ENCODE measurements at places on chromosomes 1 and 21. TPM values are rescaled to one million over a fixed set of nuclear protein-coding genes. Genes with fewer than 3 reads are reported as not detected.

Gene CLCA4
- not detected for polyA plus RNA-seq

Gene TMEM81
- polyA plus RNA-seq, result 3.5 TPM

Gene ACOT11
- polyA plus RNA-seq, result 8.8 TPM

Gene NUP210L
- 0.09 TPM for polyA plus RNA-seq

Gene CLEC20A
- polyA plus RNA-seq, result 0.31 TPM

Gene LAPTM5
- 25.3 TPM for polyA plus RNA-seq

Gene ADAMTSL4
- polyA plus RNA-seq, result 20.6 TPM

Gene INTS7
- 23.2 TPM for polyA plus RNA-seq

Gene SUSD4
- polyA plus RNA-seq, result 26.9 TPM

Gene ZBTB8A
- 9.2 TPM for polyA plus RNA-seq

Gene CD1C
- 1.6 TPM for polyA plus RNA-seq

Gene OLFML3
- polyA plus RNA-seq, result 263 TPM

Gene PGLYRP4
- not detected for polyA plus RNA-seq

Gene GIPC2
- 1.0 TPM for polyA plus RNA-seq

Gene SHISA4
- 17.1 TPM for polyA plus RNA-seq

DNA sequence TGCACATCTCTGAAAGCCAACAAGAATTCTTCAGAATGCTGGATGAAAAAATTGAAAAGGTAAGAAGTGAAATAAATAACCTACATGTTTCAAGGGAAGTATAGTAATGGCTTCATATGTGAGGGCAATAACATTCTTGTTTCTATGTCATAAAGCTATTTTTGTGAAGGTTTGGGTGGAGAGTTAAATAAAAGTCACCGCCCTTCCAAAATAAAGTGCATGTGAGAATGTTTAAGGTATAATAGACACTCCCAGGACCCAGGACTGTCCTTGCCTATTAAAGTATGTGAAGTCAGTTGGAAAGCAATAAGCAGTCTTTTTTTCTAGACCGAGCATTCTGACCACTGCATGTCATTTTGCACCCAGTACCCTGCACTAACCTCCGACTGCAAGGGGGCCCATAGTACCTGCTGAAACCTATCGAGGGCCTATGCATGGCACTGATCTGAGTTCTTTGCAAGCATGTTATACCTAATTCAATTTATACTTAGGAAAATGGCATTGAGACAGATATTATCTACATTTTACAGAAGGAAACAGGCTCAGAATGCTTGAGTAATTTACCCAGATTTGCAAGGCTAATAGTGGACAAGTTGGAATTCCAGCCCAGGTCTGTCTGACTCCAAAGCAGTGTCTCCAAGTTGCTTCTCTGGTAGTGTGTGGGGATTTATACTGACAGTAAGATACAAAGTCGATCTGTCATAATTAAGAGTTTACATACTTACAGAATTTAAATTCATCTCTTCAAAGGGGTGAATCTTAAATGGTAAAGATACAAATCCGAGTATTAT is 156.1 kb downstream of the EDEM3 start:
- no peak for DNase-seq

GRCh38 chr1:5379176-5379759 is 613.0 kb downstream of the NPHP4 start:
- DNase-seq, result no peak

DNA sequence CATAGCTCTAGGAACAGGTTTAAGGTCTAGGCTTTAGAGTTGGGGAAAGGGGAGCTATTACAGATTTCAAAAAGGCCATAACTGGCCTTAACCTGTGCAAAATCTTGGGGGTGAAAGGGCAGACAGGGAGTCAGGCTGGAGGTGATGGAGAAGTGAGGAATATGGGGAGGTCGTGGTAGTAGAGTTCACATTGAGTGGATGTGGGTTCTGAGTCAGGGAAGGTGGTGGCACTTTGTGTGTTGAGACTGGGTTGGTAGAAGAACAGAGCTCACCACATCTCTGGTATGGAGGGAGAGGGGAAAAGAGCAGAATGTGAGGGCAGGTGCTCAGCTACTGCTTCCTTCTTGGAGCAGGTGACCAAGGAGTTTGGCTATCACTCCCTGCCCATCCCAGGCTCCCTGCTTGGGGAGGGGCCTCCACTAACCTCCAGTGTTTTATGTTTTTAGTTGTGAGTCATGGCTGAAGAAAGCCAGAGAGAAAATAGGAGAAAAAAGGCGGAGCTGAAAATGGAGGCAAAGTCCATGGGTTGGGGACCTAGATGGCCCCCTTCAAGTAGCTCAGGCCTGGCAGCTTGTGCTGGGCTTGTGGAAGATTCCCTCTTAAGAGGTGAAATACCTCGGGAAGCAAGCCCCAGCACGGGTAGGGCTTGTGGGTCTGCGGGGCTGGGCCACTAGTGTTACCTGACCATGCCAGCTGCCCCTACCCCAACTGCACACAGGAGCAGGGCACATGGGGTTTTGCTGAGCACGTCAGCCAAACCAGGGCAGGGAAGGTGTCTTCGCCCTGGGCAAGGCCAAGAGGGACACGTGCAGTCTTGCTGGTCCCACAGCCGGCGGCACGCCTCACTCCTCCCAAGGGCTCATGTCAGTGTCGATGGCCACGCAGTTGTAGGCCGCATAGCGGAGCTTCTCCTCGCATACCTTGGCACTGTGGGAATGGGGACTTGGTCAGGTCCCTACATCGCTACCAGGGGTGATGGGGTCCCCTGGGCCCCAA is 8.2 kb downstream of the HECTD3 start:
- no peak for DNase-seq

GRCh38 chr1:54885237-54885679 is 1.7 kb downstream of the DHCR24 start:
- no peak for DNase-seq

DNA sequence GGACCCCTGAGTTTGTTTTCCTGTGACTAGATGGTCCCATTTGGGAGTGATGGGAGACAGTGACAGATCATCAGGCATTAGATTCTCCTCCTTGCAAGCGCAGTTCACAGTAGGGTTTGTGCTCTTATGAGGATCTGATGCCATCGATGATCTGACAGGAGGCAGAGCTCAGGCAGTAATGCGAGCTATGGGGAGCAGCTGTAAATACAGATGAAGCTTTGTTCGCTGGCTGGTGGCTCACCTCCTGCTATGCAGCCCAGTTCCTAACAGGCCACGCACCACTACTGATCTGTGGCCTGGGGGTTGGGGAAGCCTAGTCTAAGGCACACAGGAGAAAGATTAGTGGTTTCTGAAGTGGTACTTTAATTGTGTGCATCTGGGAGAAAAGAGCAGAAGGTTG is 7.1 kb upstream of the PLPP3 start:
- DNase-seq, result no peak

GRCh38 chr1:10943991-10944730 is 68.3 kb upstream of the TARDBP start:
- no peak for DNase-seq

DNA sequence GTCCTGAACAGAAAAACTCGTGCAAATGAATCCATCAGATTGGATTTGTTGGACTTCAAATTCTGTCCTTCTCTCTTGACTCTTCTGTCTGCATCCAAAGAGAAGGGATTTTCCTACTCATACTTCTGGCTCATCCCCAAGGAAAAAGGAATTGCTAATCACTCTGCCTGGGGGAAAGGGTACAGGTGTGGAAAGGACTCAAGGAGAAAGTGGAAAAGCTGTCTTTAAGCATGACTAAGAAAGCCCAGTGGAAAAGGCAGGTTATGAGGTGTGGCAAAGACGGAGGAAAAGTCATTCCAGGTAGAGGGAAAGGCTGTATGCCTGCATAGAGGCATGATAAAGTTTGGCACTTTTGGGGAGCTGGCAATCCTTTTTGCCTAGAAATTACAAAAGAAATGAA is 43.4 kb downstream of the PTGS2 start:
- no peak for DNase-seq

- no peak for DNase-seq
Measured at GRCh38 chr1:72281637-72282270, 585 bp downstream of the NEGR1 start.

- no peak for DNase-seq
Measured at GRCh38 chr1:61182049-61182448, 99.7 kb downstream of the NFIA start.

DNA sequence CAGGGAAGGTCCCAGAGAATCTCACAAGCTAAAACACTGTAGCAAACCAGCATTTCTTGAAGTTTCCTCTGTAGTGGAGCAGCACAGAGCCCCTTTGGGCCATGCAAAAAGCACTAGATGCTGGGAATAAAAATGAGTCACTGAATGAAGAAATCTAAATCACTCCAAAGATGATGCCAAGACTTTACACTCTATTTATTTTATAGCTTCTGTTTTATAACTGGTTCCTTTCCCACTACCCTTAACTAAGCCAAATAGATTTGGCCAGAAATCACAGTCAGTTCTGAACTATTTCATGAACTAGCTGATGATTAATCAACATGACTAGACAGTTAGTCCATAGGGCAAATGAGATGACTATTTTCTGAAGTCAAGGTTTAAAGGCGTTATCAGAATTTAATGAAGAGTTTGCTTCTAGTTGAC is 89.5 kb downstream of the SCMH1 start:
- peak; percentile 68 for DNase-seq

- DNase-seq, result no peak
Measured at GRCh38 chr1:161705537-161705936, 1.5 kb upstream of the FCRLA start.

- no peak for DNase-seq
Measured at GRCh38 chr1:73042403-73042802, 760.1 kb upstream of the NEGR1 start.

DNA sequence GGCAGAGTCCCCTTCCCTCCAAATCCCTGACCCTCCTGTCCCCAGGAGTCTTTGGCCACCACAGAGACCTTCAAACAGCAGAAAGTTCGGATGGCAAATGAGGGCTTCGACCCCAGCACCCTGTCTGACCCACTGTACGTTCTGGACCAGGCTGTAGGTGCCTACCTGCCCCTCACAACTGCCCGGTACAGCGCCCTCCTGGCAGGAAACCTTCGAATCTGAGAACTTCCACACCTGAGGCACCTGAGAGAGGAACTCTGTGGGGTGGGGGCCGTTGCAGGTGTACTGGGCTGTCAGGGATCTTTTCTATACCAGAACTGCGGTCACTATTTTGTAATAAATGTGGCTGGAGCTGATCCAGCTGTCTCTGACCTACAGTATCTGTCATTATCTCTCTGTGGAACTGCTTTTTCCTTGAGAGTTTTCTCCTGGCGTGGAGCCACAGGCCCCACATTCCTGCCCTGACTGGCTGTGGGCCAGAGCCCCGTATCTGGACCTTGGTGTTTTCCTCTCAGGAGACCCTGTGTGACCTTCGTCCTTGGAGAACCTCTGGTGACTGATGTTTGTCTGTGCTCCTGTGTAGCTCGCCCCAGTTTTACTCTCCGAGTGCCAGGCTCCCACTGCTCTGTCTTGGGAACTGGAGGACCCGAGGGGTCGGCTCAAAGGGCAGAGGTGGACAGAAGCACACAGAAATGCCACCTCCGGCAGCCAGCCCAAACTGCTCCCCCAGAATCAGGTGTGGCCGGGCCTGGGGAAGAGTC is 4.8 kb downstream of the SLC27A3 start:
- no peak for DNase-seq

- DNase-seq, result no peak
Measured at GRCh38 chr1:37040773-37041172, 6.5 kb upstream of the GRIK3 start.

GRCh38 chr1:1230656-1231399 is 973 bp downstream of the SDF4 start:
- no peak for DNase-seq

DNA sequence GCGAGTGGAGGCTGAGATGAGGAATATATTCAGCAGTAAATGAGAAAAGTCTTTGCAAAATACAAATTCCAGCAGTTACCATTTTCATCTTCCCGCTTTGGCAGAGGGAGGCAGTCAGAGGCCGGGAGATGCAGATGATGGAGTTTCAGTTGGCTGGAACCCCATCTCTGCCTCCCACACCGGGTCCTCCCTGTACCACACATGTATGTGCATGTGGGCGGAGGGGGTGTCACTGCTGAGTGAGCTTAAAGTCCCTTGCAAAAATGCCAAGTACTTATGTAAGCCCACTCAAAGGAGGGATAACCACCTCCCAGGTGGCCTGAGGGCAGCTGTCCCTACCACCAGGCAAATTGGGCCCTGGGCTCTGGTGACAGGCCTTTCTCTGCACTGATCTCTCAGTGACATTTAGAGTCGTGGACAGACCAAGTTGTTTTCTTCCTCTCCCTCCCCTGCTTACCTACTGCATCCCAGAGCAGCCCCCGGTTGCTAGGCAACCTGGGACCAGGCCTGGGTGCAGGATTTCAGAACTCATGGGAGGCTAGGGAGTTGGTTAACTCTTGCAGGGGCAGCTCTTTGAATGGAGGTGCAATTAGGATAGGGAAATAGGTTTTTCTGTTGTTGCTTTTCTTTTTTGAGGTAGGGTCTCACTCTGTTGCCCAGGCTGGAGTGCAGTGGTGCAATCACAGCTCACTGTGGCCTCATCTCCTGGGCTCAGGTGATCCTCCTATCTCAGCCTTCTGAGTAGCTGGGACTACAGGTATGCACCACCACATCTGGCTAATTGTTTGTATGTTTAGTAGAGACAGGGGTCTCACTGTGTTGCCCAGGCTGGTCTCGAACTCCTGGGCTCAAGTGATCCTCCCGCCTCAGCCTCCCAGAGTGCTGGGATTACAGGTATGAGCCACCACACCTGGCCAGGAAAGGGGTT is 17.1 kb upstream of the UBXN10 start:
- DNase-seq, result no peak

DNA sequence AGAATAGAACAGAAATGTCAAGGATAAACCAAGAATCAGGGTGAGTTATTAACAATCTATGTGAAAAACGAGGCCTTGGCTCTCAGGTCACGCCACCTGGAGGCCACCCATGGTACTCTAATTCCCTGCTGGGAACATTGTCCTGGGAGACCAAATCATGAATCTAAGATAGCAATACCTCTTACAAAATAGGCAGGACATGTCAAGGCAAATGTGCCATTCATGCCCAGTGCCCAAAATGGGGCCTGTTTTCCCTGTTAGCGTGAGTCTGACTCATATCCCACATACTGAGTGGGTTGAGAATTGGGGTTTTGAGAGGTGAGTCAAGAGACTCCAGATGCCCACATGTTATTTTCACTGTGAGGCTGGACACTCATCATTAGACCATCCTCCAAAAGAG is 380.8 kb downstream of the HHIPL2 start:
- no peak for DNase-seq

GRCh38 chr1:17347769-17348592 is 24.0 kb upstream of the PADI6 start:
- DNase-seq, result no peak
